Tongue (tissue), 3 donors: ENCODE measurements at places on chromosomes 11 and 22.

DNA sequence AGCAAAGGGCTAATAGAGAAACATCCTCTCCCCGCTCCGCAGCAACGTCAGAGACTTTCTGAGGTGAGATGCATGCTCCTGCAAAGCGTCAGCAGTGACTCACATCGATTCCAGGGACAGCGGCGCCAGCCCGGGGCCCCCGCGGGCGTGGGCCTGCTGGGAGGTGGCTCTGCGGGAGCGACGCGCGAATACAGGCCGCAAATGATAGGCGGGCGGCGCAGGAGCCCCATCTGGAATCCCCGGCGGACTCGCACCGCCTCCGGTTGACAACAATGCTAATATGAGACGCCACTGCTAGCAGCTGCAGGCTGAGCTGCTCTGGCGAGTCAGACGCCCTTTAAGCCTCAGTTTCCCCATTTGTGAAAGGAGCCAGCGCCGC, 557 bp downstream of the RANGAP1 start:
- peak; percentile 51 for DNase-seq

DNA sequence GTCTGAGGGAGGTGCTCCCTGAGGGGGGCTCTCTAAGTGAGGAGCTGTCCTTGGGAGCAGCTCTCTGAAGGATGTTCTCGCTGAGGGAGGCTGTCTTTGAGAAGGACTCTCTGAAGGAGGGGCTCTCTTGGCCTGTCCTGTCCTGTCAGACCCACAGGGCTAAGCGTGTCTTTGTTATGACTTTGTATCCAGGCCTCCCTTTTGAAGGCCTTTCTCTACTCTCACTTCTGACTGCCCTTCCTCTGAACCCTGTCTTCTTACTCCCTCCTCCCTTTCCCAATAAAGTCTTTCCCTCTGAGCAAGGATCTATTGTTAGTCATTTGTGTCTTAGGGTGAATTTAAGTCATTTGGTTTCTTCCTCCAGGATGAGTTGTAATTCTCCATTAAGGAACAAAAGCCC, 330.1 kb upstream of the PLET1 start:
- DNase-seq: peak; percentile 47

GRCh38 chr11:69475141-69475865, 6.2 kb upstream of the LINC01488 start:
- DNase-seq: no peak

GRCh38 chr11:133082841-133083488, 449.3 kb downstream of the OPCML start:
- peak; percentile 81 for DNase-seq

GRCh38 chr11:97856666-97857065, 1164.1 kb upstream of the CNTN5 start:
- DNase-seq: no peak

- DNase-seq: no peak
Observed at GRCh38 chr22:48237466-48238283, 1475.2 kb downstream of the TBC1D22A start.

- no peak for DNase-seq
Observed at GRCh38 chr11:40183073-40184064, 1276.1 kb downstream of the LRRC4C start.

GRCh38 chr11:11973866-11974265, 34.6 kb downstream of the DKK3 start:
- DNase-seq: no peak

- peak; percentile 86 for DNase-seq
Observed at GRCh38 chr11:122981388-122982264, at the start of gene BSX. Gene BSX (minus strand): TSS chr11:122981834. CDS start chr11:122981671, 163 bp downstream.

GRCh38 chr22:43203471-43203981, 16.6 kb upstream of the TTLL12 start:
- no peak for DNase-seq

DNA sequence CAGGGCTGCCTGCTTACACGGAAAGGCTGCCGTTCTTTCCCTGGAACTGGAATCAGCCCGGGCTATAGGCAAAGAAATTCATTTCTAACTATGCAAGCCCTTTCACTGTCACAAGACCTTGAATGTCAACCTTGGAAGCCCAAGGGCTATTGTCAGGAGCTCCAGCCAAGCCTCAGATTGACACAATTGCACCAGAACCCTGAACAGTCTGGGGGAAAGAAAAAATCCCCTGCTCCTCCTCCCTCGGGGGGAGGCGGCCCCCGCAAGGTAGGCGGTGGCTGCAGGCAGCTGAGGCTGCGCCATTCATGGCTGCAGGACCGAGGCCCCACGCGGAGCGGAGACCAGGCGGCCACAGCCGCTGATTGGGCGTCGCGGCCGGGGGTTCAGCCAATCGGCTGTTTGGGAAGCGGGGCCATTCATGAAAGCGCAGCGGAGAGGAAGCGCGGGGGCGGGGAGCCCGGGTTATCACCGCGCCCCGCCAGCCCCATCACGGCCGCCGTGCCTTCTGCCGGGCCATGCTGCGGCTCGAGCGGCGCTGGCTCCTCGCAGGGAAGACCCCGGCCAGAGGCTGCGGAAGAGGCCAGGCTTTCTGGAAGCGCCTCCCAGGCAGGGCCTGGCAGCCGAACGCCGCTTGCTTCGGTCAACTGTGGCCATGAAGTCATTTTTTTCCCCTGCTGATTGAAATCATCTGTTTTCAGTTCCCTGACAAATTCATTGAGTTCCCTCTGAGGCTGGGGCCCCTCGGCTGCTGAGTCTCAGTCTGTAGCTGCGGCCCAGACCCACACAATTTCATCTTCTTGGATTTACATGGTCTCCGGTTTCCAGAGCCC, 38.1 kb upstream of the LINC01488 start:
- DNase-seq: peak; percentile 97

DNA sequence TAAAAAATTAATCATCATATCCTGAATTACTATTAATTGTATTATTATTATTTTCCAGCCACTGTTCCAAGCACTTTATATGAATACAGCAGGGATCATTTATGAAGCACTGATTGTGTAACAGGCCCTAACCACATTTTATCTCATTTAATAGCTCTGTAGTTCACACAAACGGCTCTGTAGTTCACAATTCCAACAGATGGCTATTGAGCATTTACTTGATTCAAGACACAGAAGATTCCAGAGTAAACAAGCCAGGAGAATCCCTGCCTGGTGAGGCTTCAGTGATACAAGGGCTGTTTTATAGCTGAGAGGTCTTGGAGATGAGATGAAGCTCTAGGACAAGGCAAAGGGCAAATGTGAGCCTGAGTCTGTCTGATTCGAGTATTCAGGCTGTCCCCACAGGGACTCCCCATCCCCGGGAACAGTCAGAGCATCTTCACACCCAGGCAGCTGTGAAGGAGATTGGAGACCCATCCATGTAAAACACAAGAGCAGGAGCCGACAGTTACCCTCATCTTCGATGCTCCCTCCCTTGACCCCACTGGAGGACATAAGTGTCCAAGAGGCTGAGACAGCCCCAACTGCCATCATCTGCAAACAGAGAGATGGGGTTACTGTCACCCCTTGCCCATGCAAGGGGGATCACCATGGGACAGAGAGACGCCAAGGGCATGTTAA, 222.5 kb downstream of the MN1 start:
- DNase-seq: no peak

DNA sequence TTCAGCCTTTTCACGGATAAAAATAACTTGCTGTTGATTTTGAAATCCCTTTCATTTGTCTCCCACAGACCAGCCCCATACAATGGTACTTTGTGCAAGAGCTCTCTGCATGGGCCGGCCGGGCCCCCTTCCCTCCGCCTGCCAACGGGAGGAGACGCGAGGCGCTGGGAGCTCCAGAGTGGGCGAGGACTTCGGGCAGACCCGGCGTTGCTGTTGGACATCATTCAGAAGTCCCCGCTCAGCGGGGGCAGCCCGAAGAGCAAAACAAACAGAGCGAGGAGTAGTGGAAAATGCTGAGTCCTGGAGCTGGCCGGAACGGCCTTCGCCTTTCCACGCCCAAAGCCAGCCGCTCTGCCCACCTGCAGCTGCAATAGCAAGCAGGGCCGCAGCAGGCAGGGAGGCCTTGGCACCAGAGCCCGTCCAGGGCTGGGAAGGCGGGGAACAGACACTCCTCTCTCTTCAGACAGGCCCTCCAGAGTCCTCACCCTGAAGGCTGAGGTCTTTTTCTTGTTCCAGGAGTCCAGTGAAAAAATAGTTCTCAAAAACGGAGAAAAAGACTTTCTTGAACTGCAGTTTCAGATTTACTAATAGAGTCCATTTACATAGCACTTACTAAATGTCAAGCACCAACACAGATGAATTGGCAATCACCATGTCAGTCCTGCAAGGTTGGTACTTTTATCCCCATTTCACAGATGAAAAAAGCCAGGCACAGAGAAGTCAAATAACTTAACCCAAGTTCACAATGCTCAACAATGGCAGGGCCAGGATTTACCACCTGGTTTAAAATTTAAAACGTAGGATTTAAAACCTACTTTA, 135.5 kb downstream of the ETS1 start:
- DNase-seq: peak; percentile 77

DNA sequence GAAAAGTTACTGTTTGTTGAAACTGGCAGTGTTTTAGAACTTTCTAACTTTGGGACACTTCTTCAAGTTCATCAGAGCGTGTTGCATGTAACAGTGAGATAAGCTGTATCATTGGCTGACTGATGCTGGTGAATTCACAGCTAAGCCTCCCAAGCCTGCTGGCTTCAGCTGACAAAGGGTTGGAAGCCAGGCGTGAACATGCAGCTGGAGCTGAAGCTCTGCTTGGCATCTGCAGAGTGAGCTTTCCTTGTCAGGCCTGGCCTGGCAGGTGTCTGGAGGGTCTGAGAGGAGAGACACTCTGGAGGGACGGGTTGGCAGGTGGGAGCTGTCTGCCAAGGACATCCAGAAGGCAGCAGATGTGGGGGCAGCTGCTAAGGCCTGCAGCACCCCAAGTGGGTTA, 1.5 kb downstream of the AMPD3 start:
- peak; percentile 94 for DNase-seq

DNA sequence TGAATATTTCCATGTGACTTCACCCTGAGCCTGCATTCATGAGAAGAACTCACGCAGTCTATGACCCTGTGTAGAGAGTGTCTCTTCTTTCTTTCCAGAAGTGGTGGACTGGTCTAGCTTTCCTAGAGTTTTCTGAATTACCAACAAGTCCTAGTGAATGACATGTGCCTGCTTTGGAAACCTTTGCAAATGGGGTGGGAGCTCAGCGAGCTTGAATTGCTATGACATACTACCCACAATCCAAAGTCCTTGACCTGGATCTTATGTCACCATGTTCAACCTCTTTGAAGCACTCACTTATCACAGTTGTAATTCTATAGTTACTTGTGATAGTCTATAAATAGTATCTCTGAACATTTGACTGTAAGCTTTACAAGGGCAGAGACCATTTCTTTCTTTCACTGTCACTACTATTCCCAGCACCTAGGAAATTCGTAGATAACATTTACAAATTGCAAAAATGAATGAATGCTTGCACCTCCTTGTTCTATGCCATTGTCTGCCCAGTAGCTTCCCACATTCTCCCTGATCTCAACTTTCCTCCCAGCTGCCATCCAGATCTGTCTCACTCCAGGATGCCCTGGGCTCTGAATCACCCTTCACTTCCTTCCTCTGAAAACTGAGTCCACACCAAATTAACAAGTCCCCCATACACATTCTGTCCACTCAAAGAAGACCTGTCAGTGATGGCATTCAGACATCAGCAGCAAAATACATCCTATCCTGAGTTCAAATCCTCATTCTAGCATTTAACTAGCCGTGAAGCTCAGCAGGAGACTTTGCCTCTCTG, 201.9 kb upstream of the SESN3 start:
- peak; percentile 23 for DNase-seq

GRCh38 chr11:46280706-46281105, 3.2 kb downstream of the CREB3L1 start:
- no peak for DNase-seq

DNA sequence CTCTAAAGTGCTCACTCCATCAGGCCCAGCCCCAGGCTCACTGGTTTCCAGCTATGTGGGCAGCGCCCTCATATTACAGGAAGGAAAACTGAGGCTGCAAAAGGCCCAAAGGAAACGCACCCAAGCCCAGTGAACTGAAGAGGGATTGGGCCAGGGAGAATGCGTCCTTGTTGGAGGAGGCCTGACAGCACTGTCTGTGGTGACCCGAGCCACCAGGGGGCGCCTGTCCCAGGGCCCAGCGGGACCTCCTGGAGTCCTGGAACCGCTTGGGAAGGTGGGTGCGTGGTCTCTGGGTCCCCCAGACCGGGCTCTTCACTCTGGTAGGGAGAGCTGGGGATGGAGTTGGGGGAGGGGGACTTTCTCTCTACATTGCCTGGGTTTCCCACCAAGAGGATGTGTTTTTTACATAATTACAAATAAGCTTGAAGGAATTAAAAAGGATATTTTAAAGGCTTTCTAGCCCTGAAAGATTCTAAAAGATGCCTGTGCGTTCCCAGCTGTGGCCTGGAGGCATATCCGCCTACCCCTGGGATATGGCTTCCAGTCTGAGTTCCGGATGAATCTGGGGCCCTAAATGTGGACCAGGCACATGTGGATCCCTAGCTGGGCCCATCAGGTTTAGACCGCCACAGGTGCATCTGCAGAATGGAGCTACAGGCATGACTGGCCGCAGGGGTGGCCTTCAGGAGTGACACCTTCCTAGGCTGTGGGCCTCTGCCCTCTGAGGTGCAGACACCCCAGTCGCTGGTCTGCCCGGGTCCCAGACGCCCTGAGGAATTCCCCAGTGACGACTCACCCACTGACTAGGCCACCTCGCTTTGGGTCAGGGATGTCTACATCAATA, 4.2 kb downstream of the SPI1 start:
- peak; percentile 85 for DNase-seq

- DNase-seq: no peak
Observed at GRCh38 chr11:33534575-33534974, 166.1 kb downstream of the C11orf91 start.

GRCh38 chr11:86787018-86787536, 13.3 kb upstream of the PRSS23 start:
- no peak for DNase-seq

DNA sequence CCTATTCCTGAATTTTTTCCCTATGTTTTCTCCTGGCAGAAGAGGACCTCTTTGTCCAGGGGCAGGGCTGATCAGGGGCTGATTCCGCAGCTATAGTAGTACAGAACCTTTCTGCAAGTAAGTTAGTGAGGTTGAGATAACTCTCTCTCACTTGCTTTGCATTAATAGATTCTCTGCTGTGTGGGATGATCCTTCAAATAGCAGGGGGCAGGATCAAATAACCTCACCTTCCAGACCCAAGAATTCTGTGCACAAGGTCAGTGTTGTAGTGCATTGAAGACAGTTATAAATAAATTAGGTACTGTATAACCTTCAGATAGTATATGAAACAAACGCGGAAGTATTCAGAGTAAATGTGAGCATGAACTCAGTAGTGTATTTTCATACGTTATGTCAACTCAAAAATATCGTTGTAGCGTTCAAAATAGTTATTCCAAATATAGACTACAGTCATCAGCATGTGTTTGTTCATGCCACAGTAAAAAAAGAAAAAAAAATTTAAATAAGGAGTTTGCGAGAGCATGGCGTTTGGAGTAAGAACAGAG, 278 bp downstream of the MMP26 start:
- peak; percentile 15 for DNase-seq

- peak; percentile 14 for DNase-seq
Observed at GRCh38 chr11:67022961-67023956, at the start of gene SYT12. Gene SYT12 (plus strand): TSS chr11:67023134. CDS start chr11:67030145, 7,011 bp downstream.

GRCh38 chr11:113528982-113529381, 53.8 kb upstream of the DRD2 start:
- no peak for DNase-seq

GRCh38 chr22:20024225-20024624, 3.3 kb downstream of the TANGO2 start:
- no peak for DNase-seq
